ENCODE measurements at places on chromosomes 7 and 10.

- no peak for DNase-seq
Observed at GRCh38 chr10:31346953-31347352, 27.9 kb downstream of the ZEB1 start.

DNA sequence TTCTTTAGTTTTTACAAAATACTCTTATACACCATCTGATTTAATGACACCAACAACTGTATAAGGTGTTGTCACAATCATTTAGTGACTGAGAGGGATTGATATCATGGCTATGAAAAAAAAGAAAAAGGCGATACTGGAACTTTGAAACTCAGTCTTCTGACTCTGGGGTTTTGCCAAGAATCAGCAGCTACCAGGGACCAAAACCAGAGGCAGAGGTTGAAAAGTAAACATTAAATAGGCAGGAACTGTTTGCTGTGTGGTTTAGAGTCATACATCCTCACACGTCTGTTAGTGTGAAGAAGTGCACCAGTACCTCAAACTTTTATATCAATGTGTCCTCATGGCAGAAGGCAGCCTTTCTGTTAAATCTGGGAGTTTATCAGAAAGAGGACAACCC lies 19.9 kb upstream of the GGCT start:
- no peak for DNase-seq

- no peak for DNase-seq
Observed at GRCh38 chr7:108135446-108136190, 5.5 kb upstream of the LAMB4 start.

GRCh38 chr7:98225913-98226614 lies 14.8 kb downstream of the BHLHA15 start:
- no peak for DNase-seq

GRCh38 chr7:2172311-2173188 lies 60.2 kb downstream of the MAD1L1 start:
- DNase-seq: no peak

- no peak for DNase-seq
Observed at GRCh38 chr7:122595885-122596284, 103.0 kb downstream of the RNF133 start.

Measured in aorta (tissue), 5 donors.